ENCODE measurements at places on chromosomes 3 and 15. TPM values are rescaled to one million over a fixed set of nuclear protein-coding genes. Genes with fewer than 3 reads are reported as not detected.

HIGD2B gene
- total RNA-seq: not detected

EHHADH gene
- 3.9 TPM for total RNA-seq

ANKRD63 gene
- not detected for total RNA-seq

PYGO1 gene
- 1.5 TPM for total RNA-seq

PLA2G4E gene
- total RNA-seq: not detected

DUSP7 gene
- 38.0 TPM for total RNA-seq

TLR9 gene
- 4.2 TPM for total RNA-seq

WDR82 gene
- 60.5 TPM for total RNA-seq

KAT2B gene
- 60.3 TPM for total RNA-seq

TCTA gene
- total RNA-seq: 26.1 TPM

ZSCAN29 gene
- 33.4 TPM for total RNA-seq

SLC9C1 gene
- not detected for total RNA-seq

LYZL4 gene
- not detected for total RNA-seq
